ENCODE measurements at places on chromosomes 16 and 17. TPM values are rescaled to one million over a fixed set of nuclear protein-coding genes. Genes with fewer than 3 reads are reported as not detected.

The RHBDL1 gene
- 0.81 TPM for total RNA-seq

GRCh38 chr16:9154567-9155410 lies 63.3 kb downstream of the HAPSTR1 start:
- H3K27ac ChIP-seq: no peak overlapping the region
- no peaks in the 10 kb centered on the region for H3K4me1 ChIP-seq
- DNase-seq: no peak
- no peak overlapping the region for H3K4me3 ChIP-seq
- H3K27me3 ChIP-seq: no peaks in the 10 kb centered on the region
- H3K36me3 ChIP-seq: no peaks in the 10 kb centered on the region

DNA sequence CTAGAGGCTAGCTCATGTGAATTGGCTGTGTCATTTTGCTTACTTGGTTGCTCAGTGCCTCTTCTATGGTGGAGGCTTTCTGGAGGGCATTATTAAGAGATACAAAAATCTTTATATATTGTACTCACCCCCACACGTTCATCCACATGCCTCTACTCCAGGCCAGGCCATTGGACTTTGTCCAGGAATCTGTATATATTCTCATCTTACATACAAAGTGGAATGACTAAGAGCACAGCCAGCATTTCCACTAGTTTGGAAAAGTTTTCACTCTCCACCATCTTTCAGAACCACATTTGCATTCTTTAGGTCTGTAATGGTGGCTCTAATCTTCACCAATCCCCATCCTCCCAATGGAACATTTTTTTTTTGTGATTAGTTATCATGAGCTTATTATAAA lies 4.8 kb upstream of the GLG1 start:
- no peak overlapping the region for H3K4me3 ChIP-seq
- DNase-seq: no peak
- H3K27me3 ChIP-seq: no peaks in the 10 kb centered on the region
- H3K4me1 ChIP-seq: no peaks in the 10 kb centered on the region
- no peak overlapping the region for H3K27ac ChIP-seq
- H3K36me3 ChIP-seq: no peaks in the 10 kb centered on the region

The SOX9 gene
- 2.3 TPM for total RNA-seq

The VMO1 gene
- total RNA-seq: 6.8 TPM
